NCI-H510A (cell line): ENCODE measurements at places on chromosomes 3 and 15.

DNA sequence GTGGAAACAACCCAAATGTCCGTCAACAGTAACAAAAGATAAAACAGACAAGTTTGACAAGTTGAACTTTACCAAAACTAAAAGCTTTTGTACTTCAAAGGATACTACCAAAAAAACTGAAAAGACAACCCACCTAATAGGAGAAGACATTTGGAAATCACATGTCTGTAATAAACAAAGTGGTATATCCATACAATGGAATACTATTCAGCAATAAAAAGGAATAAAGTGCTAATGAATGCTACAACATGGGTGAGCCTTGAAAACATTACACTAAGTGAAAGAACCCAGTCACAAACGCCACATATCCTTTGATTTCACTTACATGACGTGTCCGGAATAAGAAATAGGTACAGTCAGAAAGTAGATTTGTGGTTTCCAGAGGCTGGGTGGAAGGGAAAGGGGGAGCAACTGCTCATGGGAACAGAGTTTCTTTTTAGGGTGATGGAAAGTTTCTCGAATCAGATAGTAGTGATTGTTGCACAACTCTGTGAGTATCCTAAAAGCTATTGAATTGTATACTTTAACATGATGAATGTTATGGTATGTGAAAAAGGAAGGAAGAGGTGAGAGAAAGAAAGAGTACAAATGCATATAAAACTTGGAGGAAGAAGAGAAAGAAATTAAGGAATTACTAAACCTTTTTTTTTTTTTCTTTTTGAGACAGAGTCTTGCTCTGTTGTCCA is 72.7 kb upstream of the ABHD2 start:
- DNase-seq: no peak

GRCh38 chr3:192870822-192871221 is 46.8 kb downstream of the MB21D2 start:
- DNase-seq: no peak

GRCh38 chr3:41975416-41976103 is 13.7 kb upstream of the ULK4 start:
- DNase-seq: no peak

GRCh38 chr3:170107941-170108340 is 70.1 kb downstream of the GPR160 start:
- no peak for DNase-seq

- DNase-seq: no peak
Measured at GRCh38 chr3:13352621-13353131, 67.4 kb downstream of the NUP210 start.

DNA sequence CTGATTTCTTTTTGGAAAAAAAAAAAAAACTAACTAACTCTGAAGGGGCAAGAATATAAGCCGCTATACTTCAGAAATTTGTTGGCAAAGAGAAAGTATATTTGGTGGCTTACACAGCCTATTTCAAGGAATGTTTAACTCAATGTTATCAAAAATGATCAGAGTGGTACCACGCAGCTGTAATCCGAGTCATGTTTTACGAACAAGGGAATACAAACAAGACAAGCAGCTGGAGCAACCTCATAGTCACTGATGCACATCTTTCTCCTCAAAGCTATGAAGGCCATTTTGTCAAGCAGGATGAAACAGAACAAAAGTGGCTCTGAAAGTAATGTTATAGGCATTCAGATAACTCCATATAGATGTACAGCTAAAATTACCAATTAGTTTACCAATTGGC is 81.2 kb downstream of the SCAPER start:
- peak; percentile 28 for DNase-seq

GRCh38 chr3:165748094-165748493 is 89.1 kb downstream of the BCHE start:
- DNase-seq: no peak

GRCh38 chr3:49399461-49399860 is 12.3 kb downstream of the RHOA start:
- no peak for DNase-seq
